PC-9 (cell line): ENCODE measurements at places on chromosomes 12 and 14. TPM values are rescaled to one million over a fixed set of nuclear protein-coding genes. Genes with fewer than 3 reads are reported as not detected.

DNA sequence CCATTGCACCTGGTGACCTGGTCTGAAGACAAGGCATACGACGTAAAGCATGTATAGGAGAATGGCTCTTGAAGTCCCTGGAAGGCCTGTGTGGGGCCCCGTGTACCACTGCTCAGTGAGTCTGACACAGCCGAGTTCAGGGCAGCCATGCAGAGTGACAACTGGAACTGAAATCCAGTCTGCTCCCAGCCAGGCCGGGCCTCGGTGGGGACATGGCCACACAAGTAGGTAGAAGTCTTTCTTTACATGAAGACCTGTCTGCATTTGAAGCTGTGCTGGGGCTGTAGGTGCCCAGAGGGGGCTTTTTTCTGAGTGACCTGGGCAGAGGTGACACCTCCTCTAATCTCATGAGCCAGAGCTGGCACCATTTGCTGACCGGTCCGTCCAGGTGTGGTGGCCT lies 35.7 kb downstream of the ADGRD1 start:
- H3K36me3 ChIP-seq = no peaks in the 10 kb centered on the region
- no peak overlapping the region for H3K27ac ChIP-seq
- H3K27me3 ChIP-seq = peaks cover 79% of the 10 kb centered on the region
- H3K4me3 ChIP-seq = no peak overlapping the region

- no peak overlapping the region for H3K27ac ChIP-seq
- H3K36me3 ChIP-seq = no peaks in the 10 kb centered on the region
- no peak overlapping the region for H3K4me3 ChIP-seq
- DNase-seq = no peak
- H3K27me3 ChIP-seq = no peaks in the 10 kb centered on the region
Measured at GRCh38 chr14:34098985-34099349, 148.1 kb upstream of the EGLN3 start.

DNA sequence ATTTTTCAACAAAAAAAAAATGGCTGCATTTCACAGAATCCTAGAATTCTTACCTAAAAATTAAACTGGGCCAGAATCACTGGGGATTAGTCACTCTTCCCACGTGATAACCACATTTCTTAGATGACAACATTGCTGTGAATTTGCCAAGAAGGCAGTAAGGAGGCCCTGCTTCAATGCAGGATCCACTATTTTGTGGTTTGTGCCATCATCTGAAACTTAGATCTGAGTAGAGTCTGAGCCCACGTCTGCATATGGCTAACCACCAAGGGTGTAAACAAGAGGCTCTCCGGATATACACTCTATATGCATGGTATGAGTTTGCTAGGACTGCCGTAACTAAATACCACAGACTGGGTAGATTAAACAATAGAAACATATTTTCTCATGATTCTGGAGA lies 24.4 kb upstream of the TBX5 start:
- H3K27me3 ChIP-seq = peaks cover 21% of the 10 kb centered on the region
- H3K36me3 ChIP-seq = no peaks in the 10 kb centered on the region
- no peak overlapping the region for H3K27ac ChIP-seq
- no peak overlapping the region for H3K4me3 ChIP-seq
- H3K4me1 ChIP-seq = no peaks in the 10 kb centered on the region
- DNase-seq = no peak

DNA sequence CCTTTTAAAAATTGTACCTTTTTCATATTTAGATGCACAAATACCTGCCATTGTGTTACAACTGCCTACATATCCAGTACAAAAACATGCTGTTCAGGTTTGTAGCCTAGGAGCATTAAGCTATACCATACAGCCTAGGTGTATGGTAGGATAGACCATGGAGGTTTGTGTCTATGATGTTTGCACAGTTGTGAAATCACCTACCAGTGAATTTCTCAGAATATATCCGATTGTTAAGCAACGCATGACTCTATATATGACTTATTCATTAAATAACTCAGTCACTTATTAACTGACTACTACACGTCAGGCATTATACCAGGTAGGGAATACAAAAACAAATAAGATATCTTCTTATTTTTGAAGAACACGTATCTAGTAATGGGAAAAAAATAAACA lies 26.2 kb upstream of the ETNK1 start:
- no peaks in the 10 kb centered on the region for H3K4me1 ChIP-seq
- H3K27ac ChIP-seq = no peak overlapping the region
- H3K36me3 ChIP-seq = no peaks in the 10 kb centered on the region
- no peak for DNase-seq
- H3K4me3 ChIP-seq = no peak overlapping the region

GRCh38 chr12:7907009-7907408 lies 29.0 kb downstream of the SLC2A3 start:
- H3K4me3 ChIP-seq = no peak overlapping the region
- H3K27me3 ChIP-seq = no peaks in the 10 kb centered on the region
- 0 out of 2 replicates have a peak overlapping the region, but pooled peaks have one; percentile 23 for H3K27ac ChIP-seq

- no peaks in the 10 kb centered on the region for H3K27me3 ChIP-seq
- no peaks in the 10 kb centered on the region for H3K36me3 ChIP-seq
- no peak overlapping the region for H3K27ac ChIP-seq
- no peak overlapping the region for H3K4me3 ChIP-seq
Measured at GRCh38 chr12:99119449-99119848, 474.4 kb downstream of the APAF1 start.

GRCh38 chr14:53152184-53152886 lies 788 bp downstream of the DDHD1 start:
- peaks cover 14% of the 10 kb centered on the region for H3K4me1 ChIP-seq
- DNase-seq = no peak
- H3K4me3 ChIP-seq = peak overlapping the region; percentile 96
- no peaks in the 10 kb centered on the region for H3K27me3 ChIP-seq

- H3K4me1 ChIP-seq = no peaks in the 10 kb centered on the region
- H3K36me3 ChIP-seq = no peaks in the 10 kb centered on the region
- DNase-seq = no peak
- no peak overlapping the region for H3K27ac ChIP-seq
- H3K27me3 ChIP-seq = peaks cover 86% of the 10 kb centered on the region
Measured at GRCh38 chr12:263574-263973, 938 bp upstream of the SLC6A13 start.

DNA sequence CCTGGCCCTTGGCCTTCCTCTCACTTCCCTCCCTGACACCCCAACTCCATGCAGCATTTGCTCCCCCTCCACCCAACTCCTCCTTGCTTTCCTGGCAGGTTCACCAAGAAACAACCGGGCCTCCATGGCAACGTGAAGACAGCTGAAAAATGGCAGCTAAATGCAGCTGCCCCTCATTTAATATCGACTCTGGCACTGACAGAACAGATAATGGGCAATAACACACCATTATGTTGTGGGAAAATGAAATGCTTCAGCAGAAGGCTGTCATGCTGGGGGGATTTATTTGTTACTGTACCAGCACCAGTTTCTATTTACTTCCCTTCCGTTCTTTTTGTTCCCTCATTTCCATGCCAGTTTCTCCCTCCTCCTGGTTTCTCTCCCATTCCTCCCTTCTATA lies 440.8 kb downstream of the NRXN3 start:
- no peaks in the 10 kb centered on the region for H3K27me3 ChIP-seq
- H3K4me3 ChIP-seq = no peak overlapping the region
- H3K36me3 ChIP-seq = no peaks in the 10 kb centered on the region
- no peak overlapping the region for H3K27ac ChIP-seq

DNA sequence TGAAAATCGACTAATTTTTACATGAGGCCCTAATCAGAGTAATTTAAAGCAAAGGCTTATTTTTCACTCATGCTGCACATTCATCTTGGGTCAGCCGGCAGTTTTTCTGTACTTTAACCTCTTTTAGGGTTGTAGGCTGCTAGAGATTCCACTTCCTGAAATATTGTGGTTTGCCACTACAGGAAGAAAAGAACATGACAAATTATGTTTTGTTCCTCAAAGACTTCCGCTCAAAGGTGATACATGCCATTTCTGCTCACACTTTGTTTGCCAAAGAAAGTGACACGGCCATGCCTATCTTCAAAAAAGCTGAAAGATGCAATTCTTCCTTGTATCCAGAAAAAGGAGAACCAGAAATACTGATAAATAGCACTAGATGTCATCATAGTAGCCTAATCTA lies 183.4 kb upstream of the PPFIA2 start:
- H3K4me3 ChIP-seq = no peak overlapping the region
- no peaks in the 10 kb centered on the region for H3K27me3 ChIP-seq
- no peaks in the 10 kb centered on the region for H3K4me1 ChIP-seq
- no peak for DNase-seq

DNA sequence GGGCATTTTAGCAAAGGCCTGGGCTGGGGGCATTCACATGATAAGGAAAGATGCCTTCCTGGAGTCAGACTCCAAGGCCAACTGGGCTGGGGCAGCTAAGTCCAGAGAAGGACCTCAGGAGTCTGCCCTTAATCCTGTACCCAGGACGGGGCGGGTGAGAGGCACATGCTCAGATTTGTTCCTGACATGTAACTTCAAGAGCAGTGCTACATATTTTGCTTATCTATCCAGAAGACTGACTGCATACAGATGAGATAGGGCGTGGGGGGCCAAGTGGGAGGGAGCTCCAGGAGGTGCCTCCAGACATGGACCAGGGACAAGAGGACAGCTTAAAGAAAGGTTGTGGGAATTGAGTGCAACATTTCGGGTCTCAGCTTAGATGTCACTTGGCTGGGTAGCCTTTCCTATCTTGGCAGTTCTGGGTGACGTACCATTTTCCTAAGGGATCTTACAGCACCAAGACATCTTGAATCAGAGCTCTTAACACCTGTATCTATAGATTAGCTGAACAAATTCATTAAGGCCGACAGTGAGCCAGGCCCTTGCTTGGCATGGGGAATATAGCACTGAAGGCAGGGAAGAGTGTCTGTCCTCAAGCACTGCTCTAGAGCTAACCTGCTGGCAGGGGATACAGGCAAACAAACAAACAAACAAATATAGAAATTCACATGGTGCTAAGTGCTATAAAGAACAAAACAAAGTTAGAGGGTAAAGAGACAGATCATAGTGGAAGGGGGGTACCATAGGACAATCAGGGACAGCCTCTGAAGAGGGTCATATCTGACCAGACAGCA lies 61.2 kb downstream of the PTPN21 start:
- no peak overlapping the region for H3K4me3 ChIP-seq
- H3K4me1 ChIP-seq = no peaks in the 10 kb centered on the region
- no peak overlapping the region for H3K27ac ChIP-seq
- no peaks in the 10 kb centered on the region for H3K36me3 ChIP-seq
- no peak for DNase-seq

- H3K36me3 ChIP-seq = no peaks in the 10 kb centered on the region
- H3K4me3 ChIP-seq = no peak overlapping the region
- H3K4me1 ChIP-seq = no peaks in the 10 kb centered on the region
- no peak overlapping the region for H3K27ac ChIP-seq
Measured at GRCh38 chr12:5996459-5996858, 51.4 kb upstream of the ANO2 start.

GRCh38 chr14:33432407-33433023 lies 493.8 kb downstream of the NPAS3 start:
- no peak overlapping the region for H3K4me3 ChIP-seq
- no peak overlapping the region for H3K27ac ChIP-seq
- H3K36me3 ChIP-seq = no peaks in the 10 kb centered on the region

DNA sequence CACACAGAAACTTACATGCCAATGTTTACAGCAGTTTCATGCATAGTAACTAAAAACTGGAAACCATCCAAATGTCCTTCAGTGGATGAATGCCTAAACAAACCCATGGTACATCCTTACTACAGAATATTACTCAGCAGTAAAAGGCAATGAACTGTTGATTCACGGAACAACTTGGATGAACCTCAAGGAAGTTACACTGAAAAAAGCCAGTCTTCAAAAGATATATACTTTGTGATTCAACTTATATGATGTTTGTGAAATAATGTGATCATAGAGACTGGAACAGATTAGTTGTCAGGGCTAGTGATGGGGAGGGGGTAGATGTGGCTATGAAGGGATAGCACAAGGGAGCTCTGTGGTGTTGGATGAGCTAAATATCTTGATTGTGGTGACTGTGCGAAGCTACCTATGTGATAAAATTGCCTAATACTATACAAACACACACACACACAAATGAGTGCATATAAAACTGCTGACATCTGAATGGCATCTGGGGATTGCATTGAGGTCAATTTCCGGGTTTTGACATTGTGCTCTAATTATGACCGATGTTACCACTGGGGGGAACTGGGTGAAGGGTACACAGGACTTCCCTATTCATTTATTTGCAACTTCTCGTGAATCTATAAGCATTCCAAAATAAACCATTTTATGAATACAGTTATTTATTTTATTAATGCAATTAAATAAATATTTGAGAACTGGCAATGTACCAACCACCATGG lies 94.3 kb downstream of the RIN3 start:
- peak overlapping the region; percentile 89 for H3K27ac ChIP-seq
- no peak for DNase-seq
- H3K4me3 ChIP-seq = no peak overlapping the region

- H3K36me3 ChIP-seq = no peaks in the 10 kb centered on the region
- DNase-seq = no peak
- H3K4me3 ChIP-seq = no peak overlapping the region
Measured at GRCh38 chr14:53520078-53520928, 367.2 kb upstream of the DDHD1 start.

DNA sequence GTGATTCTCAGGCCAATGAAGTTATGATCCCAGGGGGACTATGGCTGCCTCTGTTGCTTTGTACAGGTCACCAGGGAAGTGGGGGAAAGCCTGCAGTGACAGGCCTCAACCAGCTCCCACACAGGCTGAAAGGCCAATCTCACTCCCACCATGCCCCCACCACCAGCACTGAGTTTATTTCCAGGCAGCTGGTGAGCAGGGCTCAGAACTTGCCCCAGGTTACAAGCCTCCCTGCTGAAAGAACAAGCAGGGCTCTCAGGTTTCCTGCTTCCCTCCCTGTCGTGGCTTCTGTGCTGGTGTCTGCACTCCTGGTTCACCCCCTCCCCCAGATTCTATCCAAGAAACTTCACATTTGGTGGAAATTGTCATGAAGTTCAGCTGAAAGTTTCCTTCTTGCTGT lies 260.3 kb downstream of the CCDC59 start:
- no peaks in the 10 kb centered on the region for H3K27me3 ChIP-seq
- no peaks in the 10 kb centered on the region for H3K4me1 ChIP-seq
- no peak overlapping the region for H3K4me3 ChIP-seq
- no peaks in the 10 kb centered on the region for H3K36me3 ChIP-seq

DNA sequence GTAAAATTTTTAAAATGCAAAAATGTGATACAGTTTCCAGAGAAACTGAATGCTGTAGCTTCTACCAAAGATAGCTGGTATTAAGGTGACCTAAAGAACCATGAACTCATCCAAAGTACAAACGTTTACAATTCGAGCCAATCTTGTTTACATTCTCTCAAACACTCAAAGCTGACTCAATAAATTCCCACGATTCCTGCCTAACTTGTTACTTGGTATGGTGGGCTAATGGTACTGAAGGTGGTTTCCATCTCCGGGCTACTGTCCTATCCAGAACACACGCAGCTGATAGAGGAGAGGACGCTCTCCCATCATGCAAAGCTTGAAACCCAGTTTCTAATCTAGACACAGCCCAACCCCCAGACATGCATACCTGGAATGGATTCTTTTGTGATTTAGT lies 31.5 kb downstream of the RAD9B start:
- no peaks in the 10 kb centered on the region for H3K27me3 ChIP-seq
- peaks cover 15% of the 10 kb centered on the region for H3K4me1 ChIP-seq
- H3K4me3 ChIP-seq = no peak overlapping the region
- peaks cover 19% of the 10 kb centered on the region for H3K36me3 ChIP-seq
- H3K27ac ChIP-seq = no peak overlapping the region

Gene PTPRB
- total RNA-seq = 1.3 and 1.9 TPM in 2 replicates

Gene FAM222A
- total RNA-seq = 2.3 and 3.1 TPM in 2 replicates

Gene SYNDIG1L
- 0.38 and 0.52 TPM in 2 replicates for total RNA-seq

Gene PITPNM2
- 16.6 and 21.6 TPM in 2 replicates for total RNA-seq

Gene CAPS2
- 18.9 and 19.8 TPM in 2 replicates for total RNA-seq

Gene SIRT4
- 3.2 and 3.6 TPM in 2 replicates for total RNA-seq

Gene TBX5
- total RNA-seq = not detected in 2 replicates
